Activated naive CD4-positive, alpha-beta T cell treated with anti-CD3 and anti-CD28 coated beads, Interleukin-2, amount 50 U/mL, for 72 hours (primary cell): ENCODE measurements at places on chromosomes 2 and 18. TPM values are rescaled to one million over a fixed set of nuclear protein-coding genes. Genes with fewer than 3 reads are reported as not detected.
A peak's percentile ranks its signal among the peaks of the same experiment; 100 is the strongest.

Gene SERPINB3
- not detected for total RNA-seq

- DNase-seq, result no peak
Observed at GRCh38 chr2:20220806-20221554, 4.0 kb downstream of the SDC1 start.

- DNase-seq, result peak; percentile 74
Observed at GRCh38 chr2:238024986-238025385, 35.8 kb upstream of the SCLY start.

DNA sequence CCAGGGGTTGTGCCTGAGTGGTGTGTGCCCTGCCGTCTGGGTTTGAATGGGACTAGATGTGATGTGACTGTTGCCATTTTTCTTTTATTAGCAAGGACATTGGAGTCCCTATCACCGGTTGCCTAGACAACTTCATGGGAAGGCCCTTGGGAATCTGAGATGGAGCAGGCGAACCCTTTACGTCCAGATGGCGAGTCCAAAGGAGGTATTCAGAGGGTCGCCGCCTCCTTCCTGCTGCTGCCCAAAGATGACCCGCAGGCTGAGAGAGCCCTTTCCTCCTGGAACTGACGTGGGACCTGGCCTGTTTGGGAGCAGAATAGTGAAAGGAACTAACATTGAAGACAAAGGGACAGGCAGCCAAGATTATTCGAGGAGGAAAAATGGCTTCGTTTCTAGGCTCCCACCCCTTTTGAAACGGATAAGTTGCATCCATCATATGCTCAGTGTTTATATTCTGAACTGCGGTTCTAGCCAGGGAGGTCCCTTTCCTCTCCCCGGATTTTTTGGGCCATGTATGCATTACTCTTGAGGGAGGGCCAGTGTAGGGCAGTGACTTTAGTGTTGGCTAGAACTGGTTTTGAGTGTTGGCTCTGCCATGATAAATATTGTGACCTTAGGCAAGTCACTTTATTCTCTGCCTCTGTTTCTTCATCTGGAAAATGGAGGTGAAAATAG is 673 bp downstream of the CENPO start:
- no peak for DNase-seq

Gene SLC23A3
- total RNA-seq, result 2.8 TPM

DNA sequence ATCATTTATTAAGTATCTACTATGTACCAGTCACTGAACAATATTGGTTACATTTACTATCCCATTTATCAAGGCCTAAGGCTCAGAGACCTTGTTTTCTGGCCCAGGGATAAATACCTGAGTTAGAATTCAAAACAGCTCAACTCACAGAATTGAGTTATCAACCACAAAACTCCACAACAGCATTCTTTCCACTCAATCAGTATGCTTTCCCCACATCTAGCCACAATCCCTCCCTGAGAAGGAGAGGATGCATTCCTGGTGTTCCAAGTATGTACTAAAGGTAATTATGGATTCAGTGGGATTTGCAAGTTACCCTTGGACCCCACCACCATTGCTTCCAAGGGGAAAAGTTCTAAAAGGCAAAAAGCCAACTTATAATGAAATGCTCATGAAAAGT is 104.2 kb upstream of the PID1 start:
- no peak for DNase-seq

Gene SNTG2
- 0.27 TPM for total RNA-seq
